Naive B cell (primary cell): ENCODE measurements at places on chromosomes 12 and 14.

GRCh38 chr14:67704484-67705089 is 2.9 kb downstream of the RDH12 start:
- peak; percentile 53 for DNase-seq

- no peak for DNase-seq
Measured at GRCh38 chr12:49367381-49368239, at the start of gene SPATS2. Gene SPATS2 (plus strand): TSS chr12:49367462. CDS start chr12:49461013, 93,551 bp downstream.

DNA sequence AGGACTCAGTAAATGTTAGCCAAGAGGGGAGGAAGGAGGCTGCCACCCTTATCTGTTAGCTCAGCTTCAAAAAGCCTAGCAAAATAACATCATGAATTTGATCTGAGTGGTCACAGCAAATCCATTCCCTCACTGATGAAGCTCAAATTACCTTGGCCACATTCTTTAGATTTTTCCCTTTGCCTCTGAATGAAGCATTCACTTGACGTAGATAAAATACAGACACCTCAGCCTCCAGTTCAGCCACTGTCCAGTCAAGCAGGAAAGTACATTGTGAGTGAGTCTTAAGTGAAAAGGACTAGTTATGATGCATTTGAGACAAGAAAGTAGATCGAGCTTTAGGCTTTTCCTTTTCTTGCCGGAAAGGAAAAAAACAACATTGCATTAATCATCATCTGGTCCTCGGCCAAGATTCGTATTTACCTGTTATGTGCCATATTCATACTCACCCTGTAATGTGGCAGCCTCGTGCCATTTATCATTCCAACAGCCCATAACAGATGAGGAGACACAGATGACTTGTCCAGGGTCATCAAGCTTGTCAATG is 146.5 kb downstream of the ETV6 start:
- no peak for DNase-seq

GRCh38 chr14:42480255-42480654 is 873.6 kb downstream of the LRFN5 start:
- DNase-seq: no peak

- peak; percentile 28 for DNase-seq
Measured at GRCh38 chr12:112907415-112908157, 824 bp downstream of the OAS1 start.

GRCh38 chr14:102606296-102606695 is 13.8 kb downstream of the RCOR1 start:
- DNase-seq: no peak
